Upper lobe of right lung (tissue), 1 donor: ENCODE measurements at places on chromosomes 6 and 20. TPM values are rescaled to one million over a fixed set of nuclear protein-coding genes. Genes with fewer than 3 reads are reported as not detected.

GRCh38 chr20:41454250-41454649 is 87.6 kb upstream of the EMILIN3 start:
- no peak overlapping the region for H3K4me3 ChIP-seq
- H3K27ac ChIP-seq = peak overlapping the region; percentile 17
- peaks cover 79% of the 10 kb centered on the region for H3K36me3 ChIP-seq
- H3K4me1 ChIP-seq = no peaks in the 10 kb centered on the region
- no peak for DNase-seq

- no peaks in the 10 kb centered on the region for H3K36me3 ChIP-seq
- H3K4me1 ChIP-seq = peaks cover 3% of the 10 kb centered on the region
- no peak overlapping the region for H3K4me3 ChIP-seq
- H3K27ac ChIP-seq = no peak overlapping the region
- H3K27me3 ChIP-seq = peaks cover 14% of the 10 kb centered on the region
These were observed 79.1 kb upstream of the FOXP4 start for GRCh38 chr6:41467061-41467460.

The RPN2 gene
- 185 TPM for total RNA-seq

- no peak for DNase-seq
- no peaks in the 10 kb centered on the region for H3K27me3 ChIP-seq
- H3K36me3 ChIP-seq = no peaks in the 10 kb centered on the region
- no peaks in the 10 kb centered on the region for H3K4me1 ChIP-seq
- H3K4me3 ChIP-seq = no peak overlapping the region
- H3K27ac ChIP-seq = no peak overlapping the region
These were observed 54.7 kb upstream of the SAYSD1 start for GRCh38 chr6:39169448-39170344.
